ENCODE measurements at places on chromosomes 11 and 22.

- DNase-seq, result peak; percentile 26
Measured at GRCh38 chr11:14969901-14970323, 2.2 kb downstream of the CALCA start.

GRCh38 chr11:14267861-14268635 lies 90.9 kb downstream of the RRAS2 start:
- no peak for DNase-seq

DNA sequence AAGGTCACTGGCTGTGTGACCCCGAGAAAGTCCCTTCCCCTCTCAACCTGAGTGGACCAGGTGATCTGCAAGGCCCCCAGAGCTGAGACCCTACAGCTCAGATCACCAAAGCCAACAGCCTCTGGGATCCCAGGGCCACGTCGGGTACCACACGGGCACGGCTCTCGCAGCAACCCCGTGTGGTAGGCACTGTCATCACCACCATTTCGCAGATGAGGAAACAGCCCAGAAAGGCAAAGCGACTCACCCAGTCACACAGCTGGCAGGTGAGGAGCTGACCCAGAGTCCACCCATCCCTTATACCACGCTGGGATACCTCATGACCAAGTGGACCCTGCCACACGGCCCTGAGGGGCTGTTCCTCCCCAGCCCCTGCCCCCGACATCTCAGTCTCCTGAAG lies 2.8 kb downstream of the ATP5MGL start:
- DNase-seq, result no peak

DNA sequence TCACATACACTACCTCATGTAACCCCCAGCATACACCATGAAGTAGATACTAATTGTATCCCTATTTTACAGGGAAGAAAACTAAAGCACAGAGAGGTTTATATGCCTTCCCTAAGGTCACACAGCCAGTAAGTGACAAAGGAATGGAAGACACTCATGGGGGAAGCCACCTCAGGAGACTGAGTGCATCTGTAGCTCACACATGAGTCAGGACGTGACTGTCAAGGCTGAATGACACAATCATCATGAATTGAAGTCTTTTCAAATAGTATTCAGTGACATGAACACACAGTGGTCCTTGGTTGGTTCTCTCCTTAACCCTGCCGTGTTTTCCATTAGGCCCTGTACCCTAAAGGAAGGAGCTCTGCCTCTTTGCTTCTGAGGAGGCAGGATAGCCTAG lies 463.0 kb downstream of the NTM start:
- DNase-seq, result no peak

DNA sequence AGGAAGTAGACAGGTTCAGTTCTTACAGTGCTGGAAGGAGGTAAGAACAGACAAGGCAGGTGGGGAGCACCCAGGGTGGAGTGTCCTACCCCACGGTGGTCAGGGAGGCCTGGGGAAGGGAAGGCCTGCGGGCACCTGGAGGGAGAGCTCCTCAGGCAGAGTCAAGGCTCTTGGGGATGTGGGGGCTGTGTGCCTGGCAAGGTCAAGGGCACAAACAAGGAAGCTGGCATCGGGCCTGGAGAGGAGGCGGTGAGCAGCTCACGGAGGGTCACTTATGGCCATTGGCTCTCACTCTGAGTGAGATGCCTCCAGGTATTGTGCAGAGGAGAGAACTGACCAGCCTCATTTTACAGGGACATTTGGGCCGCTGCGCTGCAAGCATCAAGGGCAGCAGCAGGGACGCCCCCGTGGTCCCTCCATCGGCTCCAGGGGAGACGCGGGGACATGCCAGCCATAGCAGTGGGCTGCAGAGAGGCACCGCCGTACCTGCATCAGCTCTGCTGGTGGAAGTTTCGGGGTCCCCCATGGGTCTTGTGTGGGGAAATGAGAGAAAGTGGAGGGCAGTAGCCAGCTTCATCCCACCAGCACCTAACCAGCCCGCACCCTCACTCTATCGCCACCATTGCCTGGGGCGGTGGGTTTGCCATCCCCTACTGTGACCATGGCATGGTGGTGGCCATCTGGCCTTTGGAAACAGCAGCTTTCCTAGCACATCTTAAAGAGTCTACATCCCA lies 37.5 kb upstream of the RTL6 start:
- DNase-seq, result no peak
